ENCODE measurements at places on chromosomes 1 and 21.

- DNase-seq: no peak
Measured at GRCh38 chr1:4176841-4177240, 276.8 kb upstream of the C1orf174 start.

DNA sequence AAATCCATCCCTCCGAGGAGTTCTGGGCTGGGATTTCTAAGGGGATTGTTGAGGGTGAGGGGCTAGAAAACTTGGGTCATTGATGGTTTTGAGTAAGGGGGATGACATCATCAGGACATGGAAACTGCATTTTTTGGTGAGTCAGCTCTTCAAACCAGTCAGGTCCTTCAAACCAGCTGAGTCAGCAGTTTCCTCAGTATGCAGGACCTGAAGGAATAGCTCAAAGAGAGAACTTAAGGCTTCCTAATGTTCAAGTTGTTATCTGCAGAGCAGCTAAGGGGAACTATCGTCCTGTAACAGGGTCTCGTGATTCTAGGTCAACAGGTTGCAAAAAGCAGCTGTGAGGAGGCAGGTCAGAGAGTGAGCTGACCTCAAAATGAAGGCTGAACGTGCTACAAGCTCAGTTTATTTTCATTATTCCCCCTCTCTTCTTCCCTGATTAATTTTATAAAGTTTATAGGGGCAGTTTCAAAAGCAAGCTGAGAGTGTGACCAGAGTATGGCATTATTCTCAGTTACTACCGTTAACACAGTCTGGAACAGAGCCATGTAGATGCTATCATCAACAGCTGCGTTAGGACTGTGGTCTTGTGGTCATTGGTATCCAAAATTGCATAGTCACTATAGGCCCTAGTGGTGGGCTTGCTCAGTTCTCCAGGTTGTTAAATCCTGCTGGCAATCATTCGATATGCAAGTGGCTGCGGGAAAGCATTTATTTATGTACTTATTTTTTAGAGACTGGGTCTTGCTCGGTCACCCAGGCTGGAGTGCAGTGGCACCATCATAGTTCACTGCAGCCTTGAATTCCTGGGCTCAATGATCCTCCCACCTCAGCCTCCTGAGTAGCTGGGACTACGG lies 10.7 kb upstream of the SDC3 start:
- DNase-seq: no peak

GRCh38 chr1:243452092-243452491 lies 196.3 kb downstream of the SDCCAG8 start:
- DNase-seq: no peak

DNA sequence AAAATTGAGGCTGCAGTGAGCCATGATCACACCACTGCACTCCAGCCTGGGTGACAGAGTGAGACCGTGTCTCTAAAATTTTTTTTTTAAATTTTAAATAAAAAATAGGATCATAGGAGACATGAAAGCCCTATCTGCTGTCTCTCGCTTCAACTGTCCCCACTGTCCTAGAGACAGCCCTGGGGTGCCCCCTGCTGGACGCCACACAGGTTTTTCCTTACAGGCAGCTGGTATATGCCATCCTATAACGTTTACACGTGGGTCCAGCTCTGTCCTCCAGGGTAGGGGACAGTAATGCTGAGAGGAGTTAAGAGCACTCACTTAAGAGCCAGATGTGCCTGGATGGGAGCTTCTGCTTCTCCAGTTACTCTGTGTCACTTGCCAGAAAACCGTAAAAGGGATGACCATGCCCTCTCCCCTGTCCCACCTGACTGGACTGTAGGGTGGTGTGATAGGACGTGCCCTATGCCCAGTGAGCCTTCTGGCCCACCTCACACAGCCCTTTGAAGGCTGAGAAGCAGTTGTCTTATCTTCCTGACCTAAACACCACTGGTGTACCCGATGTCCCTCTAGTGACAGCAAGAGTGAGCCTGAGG lies 8.5 kb downstream of the FBXO2 start:
- DNase-seq: peak; percentile 41

- DNase-seq: no peak
Measured at GRCh38 chr1:10186331-10187025, 23.9 kb upstream of the KIF1B start.

DNA sequence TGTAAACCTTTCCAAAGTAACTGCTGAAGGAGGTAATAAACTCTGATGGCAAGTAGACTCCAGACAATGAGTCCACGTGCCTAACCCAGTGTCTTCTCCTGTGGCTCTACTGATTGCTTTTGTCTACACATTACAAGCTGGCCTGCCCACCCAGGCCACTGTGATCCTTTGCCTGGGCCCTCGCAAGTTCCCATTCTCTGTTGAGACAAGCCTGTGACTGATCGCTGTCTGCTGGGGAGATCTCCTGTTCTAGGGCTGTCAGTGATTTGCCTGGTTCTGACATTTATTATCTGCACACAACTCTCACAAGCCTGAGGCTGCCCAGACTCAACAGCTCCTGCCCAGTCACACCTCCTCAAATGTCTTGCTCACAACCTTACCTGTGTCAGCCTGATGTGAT lies 81.4 kb downstream of the CYYR1 start:
- DNase-seq: no peak

GRCh38 chr1:118210051-118210722 lies 25.2 kb upstream of the SPAG17 start:
- no peak for DNase-seq

- no peak for DNase-seq
Measured at GRCh38 chr1:77536813-77537212, 145.6 kb downstream of the ZZZ3 start.

DNA sequence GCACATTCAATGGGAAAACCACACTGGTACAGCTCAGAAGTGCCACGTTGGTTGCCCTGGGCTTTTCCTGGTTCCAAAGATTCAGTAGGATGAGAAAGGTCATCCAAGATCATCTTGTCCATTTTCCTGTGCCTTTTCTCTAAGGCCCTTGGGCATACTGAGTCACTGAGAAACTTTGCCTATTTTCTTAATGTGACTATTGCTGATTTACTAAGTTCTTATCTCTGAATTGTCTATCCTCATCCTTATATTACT lies 57.2 kb upstream of the HSD17B7 start:
- DNase-seq: no peak

DNA sequence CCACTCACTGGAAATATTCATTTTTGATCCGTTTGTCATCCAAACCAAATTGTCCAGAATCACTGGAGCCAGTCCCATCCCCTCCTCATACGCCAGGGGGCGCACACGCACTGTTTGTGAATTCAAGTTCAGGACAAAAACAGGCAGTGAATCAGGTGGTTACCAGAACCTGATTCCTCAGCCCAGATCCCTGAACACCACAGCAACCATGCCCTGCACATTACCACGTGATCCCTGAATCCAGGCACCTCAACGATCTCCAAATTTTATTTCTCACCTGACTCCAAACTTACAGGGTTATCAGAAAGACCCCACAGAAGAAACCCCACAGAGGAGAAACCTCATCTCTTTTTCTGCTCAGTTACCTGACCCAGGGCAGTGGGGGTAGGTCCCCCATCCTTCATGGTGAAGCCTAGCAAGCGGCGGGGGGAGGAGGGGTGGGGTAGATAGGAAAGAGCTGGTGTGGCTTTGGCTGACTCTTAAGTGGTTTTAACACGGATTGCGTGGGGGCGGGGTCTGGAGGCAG lies 1.4 kb upstream of the PTPRF start:
- DNase-seq: peak; percentile 51

DNA sequence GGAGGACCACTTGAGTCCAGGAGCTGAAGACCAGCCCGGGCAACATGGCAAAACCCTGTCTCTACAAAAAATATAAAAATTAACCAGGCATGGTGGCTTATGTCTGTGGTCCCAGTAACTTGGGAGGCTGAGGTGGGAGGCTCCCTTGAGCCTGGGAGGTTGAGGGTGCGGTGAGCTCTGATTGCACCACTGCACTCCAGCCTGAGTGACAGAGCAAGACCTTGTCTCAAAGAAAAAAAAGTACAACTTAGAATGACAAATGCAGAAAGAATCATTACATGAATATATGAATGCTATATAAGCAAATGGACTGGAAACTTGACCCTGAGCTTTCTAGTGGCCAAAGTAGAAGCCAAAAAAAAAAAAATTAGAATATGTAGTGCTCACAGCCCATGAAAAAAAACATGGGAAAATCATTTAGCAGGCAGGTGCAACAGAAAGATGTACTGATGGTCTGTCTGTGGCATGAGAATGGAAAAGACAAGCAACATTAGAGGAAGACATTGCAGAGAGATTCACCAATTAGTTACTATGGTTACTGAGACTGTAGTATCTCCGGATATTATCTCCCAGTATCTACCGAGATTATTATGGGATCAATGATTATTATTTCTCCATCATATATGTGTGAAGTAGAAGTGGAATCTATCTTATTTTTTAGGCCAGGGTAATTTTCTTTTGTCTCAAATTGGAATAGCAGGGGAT lies 19.2 kb downstream of the ELAPOR1 start:
- no peak for DNase-seq

DNA sequence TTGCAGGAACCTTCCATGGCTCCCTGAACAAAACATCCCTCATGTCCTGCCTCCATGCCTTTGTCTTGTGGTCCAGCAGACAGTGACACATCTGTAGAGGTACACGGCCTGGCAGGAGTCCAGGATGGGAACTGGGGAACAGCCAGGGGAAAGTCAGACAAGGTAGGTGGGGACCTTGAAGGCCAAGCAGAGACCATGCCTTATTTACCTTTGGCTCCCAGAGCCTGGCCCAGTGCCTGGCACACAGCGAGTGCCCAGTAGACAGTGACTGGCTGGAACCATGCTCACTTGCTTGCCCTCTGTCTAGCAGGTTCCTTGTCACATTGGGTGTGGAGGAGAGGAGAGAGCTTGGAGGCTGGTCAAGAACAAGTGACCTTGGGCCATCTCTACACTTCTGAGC lies 81.0 kb downstream of the BCAR3 start:
- DNase-seq: no peak

- no peak for DNase-seq
Measured at GRCh38 chr1:206111271-206111927, 5.8 kb downstream of the AVPR1B start.

GRCh38 chr1:180515857-180516388 lies 13.5 kb upstream of the ACBD6 start:
- DNase-seq: peak; percentile 51

GRCh38 chr1:173529106-173529505 lies 52.0 kb downstream of the PRDX6 start:
- no peak for DNase-seq

DNA sequence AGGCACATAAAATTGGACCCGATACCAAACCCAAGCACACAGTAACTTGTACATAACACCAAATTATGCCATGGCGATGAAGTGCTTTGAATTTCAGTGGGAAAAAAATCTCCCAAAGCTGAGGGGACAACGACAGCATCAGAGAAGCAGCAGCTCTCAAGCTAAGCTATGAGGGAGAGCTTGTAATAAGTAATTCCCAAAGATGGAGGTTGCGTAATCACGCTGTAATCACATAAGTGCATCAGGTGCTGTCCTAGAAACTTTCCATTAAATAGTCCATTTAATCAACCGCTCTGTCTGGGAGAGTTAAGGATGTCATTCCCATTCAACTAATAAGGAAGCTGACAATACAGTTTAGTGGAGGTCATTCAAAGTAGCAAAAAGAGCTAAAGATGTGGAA lies 37.6 kb upstream of the KRTAP19-8 start:
- DNase-seq: no peak

DNA sequence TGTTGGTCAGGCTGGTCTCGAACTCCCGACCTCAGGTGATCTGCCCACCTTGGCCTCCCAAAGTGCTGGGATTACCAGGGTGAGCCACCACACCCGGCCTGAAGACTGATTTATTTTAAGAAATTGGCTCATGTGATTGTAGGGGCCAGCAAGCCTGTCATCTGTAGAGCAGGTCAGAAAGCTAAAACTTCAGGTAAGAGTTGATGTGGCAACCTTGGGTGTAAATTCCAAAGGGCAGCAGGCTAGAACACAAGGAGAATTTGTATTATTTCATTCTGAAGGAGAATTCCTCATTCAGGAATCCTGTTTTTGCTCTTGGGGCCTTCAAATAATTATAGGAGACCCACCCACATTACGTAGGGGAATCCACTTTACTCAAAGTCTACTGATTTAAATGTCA lies 728.7 kb downstream of the LTN1 start:
- no peak for DNase-seq

- DNase-seq: no peak
Measured at GRCh38 chr1:204618148-204618760, 67.3 kb downstream of the LRRN2 start.

GRCh38 chr1:40379785-40380452 lies 6.4 kb downstream of the SMAP2 start:
- DNase-seq: no peak

DNA sequence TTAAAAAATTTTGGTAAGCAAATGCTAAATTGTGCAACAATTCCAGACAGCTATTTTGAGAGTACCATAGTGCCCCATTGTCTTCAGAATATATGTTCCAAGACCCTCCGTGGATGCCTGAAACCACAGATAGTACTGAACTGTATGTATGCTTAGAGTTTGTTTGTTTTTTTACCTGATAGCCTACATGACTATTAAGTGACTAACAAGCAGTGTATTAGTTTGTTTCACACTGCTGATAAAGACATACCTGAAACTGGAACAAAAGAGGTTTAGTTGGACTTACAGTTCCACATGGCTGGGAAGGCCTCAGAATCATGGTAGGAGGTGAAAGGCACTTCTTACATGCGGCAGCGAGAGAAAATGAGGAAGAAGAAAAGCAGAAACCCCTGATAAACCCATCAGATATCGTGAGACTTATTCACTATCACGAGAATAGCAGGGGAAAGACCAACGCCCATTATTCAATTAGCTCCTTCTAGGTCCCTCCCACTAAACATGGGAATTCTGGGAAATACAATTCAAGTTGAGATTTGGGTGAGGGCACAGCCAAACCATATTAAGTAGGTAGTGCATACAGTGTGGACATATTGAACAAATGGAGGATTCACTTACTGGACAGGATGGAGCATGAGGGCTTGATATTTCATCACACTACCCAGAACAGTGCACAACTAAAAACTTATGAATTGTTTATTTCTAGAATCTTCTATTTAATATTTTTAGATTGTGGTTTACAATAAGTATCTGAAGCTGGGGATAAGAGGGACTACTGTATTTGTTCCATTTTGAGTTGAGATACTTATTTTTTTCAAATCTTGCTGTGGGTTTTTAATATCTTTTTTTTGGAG lies 78.5 kb downstream of the LHX9 start:
- DNase-seq: no peak

DNA sequence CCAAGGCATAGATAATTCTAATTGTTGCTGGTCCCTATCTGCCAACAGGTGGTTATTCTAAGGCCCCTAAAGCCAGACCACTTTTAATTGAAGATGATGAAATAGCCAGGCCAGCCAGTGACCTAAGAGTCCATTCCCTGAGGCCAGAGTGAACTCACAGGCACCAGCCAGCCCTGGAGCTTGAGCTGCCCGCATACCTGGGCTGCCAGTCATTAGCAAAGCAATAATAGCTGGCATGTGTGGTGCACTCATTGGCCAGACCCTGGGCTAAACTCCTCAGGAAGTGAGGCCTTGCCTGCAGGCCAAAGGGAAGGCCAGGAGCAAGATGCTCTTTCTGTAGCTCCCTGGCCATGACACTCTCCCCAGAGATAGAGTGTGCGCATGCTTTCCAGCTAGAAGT lies 180.4 kb upstream of the KLHDC7A start:
- DNase-seq: no peak

- no peak for DNase-seq
Measured at GRCh38 chr1:55400508-55400907, 185.3 kb upstream of the USP24 start.
